ENCODE measurements at places on chromosomes 12 and 14.

DNA sequence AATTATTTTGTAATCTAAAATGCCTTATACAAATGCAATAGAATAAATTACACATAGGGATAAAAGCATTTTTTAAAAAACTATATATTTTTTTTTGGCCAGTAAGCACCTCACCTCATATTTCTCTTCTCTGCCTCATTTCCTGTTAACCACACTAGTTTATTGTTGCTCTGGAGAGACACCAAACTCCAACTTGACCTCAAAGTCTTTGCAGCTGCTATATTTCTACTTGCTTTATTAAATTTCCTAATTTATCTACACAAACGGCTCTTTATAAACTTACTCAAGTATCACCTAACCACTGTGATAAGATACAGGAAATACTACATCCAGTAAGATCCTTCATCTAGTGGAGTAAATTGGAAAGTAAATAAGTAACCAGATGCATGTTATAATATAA is 622.3 kb downstream of the C12orf50 start:
- H3K27me3 ChIP-seq, result no peaks in the 10 kb centered on the region
- no peak for DNase-seq
- H3K27ac ChIP-seq, result no peak overlapping the region
- no peaks in the 10 kb centered on the region for H3K36me3 ChIP-seq

GRCh38 chr12:113062502-113063395 is 6.2 kb downstream of the DTX1 start:
- H3K4me3 ChIP-seq, result no peak overlapping the region
- DNase-seq, result no peak
- H3K36me3 ChIP-seq, result no peaks in the 10 kb centered on the region
- no peaks in the 10 kb centered on the region for H3K4me1 ChIP-seq
- H3K27ac ChIP-seq, result no peak overlapping the region

GRCh38 chr12:14937689-14938088 is 648 bp downstream of the ERP27 start:
- peaks cover 21% of the 10 kb centered on the region for H3K4me1 ChIP-seq
- H3K4me3 ChIP-seq, result no peak overlapping the region
- no peaks in the 10 kb centered on the region for H3K27me3 ChIP-seq

- peak overlapping the region; percentile 14 for H3K27ac ChIP-seq
- H3K4me1 ChIP-seq, result peaks cover 20% of the 10 kb centered on the region
- H3K36me3 ChIP-seq, result peaks cover 2% of the 10 kb centered on the region
- no peak overlapping the region for H3K4me3 ChIP-seq
- H3K27me3 ChIP-seq, result no peaks in the 10 kb centered on the region
- DNase-seq, result peak; percentile 31
Observed at GRCh38 chr12:46218322-46219095, 50.3 kb downstream of the SLC38A1 start.

GRCh38 chr14:94407906-94408305 is 19.5 kb upstream of the SERPINA1 start:
- H3K36me3 ChIP-seq, result no peaks in the 10 kb centered on the region
- peaks cover 18% of the 10 kb centered on the region for H3K4me1 ChIP-seq
- H3K27ac ChIP-seq, result no peak overlapping the region
- H3K27me3 ChIP-seq, result no peaks in the 10 kb centered on the region

- peaks cover 51% of the 10 kb centered on the region for H3K4me1 ChIP-seq
- no peaks in the 10 kb centered on the region for H3K36me3 ChIP-seq
- peak; percentile 54 for DNase-seq
- H3K27ac ChIP-seq, result peak overlapping the region; percentile 69
Observed at GRCh38 chr12:108689314-108690190, 41.8 kb downstream of the CORO1C start.

DNA sequence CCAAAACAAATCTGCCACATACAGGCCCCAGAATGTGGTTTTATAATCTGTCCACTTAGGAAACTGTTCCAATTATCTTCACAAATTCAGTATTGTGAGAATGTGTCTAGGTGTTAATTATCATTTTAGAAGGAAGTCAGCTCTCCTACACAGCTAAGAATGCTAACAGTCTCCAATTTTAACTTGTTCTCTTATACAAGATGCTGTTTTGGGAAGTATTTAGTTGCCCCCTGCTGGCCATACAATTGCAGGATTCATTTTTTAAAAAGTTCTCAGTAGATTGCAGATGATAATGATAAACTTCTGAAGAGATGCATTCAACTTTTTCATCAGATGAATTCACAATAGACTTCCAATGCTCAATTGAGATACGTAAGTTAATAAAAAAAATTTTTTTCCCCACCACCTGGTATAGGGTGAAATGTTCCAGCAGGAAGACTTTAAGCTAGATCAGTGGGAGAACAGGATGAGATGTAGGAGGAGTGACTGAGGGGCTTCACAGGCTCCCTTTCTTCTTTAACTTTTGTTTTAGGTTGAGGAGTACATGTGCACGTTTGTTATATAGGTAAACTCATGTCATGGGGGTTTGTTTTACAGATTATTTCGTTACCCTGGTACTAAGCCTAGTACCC is 27.3 kb upstream of the OSBPL8 start:
- no peak overlapping the region for H3K4me3 ChIP-seq
- H3K36me3 ChIP-seq, result no peaks in the 10 kb centered on the region
- H3K27me3 ChIP-seq, result no peaks in the 10 kb centered on the region
- H3K4me1 ChIP-seq, result 0 out of 2 replicates have a peak, but pooled peaks cover 4% of the 10 kb centered on the region
- H3K27ac ChIP-seq, result no peak overlapping the region

DNA sequence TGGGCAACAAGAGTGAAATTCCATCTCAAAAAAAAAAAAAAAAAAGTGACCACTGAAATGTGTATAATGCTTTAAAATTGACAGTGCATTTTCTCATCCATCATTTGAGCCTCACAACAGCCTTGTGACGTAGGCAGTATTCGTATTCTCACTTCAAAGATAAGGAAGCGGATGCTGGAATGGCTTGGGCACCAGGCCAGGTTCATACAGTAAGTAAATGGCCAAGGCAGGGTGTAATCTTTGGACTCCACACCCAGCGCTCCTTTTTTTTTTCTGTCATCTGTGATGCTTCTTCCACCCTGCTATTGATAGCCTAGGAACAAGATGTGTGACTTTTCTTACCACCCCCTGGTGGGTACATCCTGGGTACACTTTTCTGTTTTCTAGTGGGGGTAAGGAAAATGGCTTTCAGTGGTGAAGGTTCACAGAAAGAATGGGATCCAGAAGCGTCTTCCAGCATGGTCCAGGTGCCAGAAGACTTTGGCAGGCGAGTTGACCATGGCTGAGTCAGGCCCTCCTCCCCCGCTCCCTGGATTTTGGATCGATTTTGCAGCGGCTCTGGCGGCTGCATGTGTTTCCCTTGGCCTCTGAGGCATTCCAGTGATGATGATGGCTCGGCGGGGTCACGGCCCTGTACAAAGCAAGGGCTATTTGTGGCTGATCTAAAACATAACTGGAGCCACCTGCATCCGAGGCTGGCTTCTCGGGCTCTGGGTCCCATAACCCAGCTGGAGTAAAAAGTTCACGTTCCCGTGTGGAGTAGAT is 110.6 kb downstream of the CACNA1C start:
- H3K36me3 ChIP-seq, result no peaks in the 10 kb centered on the region
- H3K4me3 ChIP-seq, result no peak overlapping the region
- H3K27ac ChIP-seq, result no peak overlapping the region
- H3K27me3 ChIP-seq, result no peaks in the 10 kb centered on the region
- no peak for DNase-seq

- H3K27ac ChIP-seq, result no peak overlapping the region
- H3K27me3 ChIP-seq, result no peaks in the 10 kb centered on the region
- no peaks in the 10 kb centered on the region for H3K4me1 ChIP-seq
- no peak for DNase-seq
- H3K36me3 ChIP-seq, result no peaks in the 10 kb centered on the region
Observed at GRCh38 chr12:66272650-66273049, 29.6 kb upstream of the HELB start.

DNA sequence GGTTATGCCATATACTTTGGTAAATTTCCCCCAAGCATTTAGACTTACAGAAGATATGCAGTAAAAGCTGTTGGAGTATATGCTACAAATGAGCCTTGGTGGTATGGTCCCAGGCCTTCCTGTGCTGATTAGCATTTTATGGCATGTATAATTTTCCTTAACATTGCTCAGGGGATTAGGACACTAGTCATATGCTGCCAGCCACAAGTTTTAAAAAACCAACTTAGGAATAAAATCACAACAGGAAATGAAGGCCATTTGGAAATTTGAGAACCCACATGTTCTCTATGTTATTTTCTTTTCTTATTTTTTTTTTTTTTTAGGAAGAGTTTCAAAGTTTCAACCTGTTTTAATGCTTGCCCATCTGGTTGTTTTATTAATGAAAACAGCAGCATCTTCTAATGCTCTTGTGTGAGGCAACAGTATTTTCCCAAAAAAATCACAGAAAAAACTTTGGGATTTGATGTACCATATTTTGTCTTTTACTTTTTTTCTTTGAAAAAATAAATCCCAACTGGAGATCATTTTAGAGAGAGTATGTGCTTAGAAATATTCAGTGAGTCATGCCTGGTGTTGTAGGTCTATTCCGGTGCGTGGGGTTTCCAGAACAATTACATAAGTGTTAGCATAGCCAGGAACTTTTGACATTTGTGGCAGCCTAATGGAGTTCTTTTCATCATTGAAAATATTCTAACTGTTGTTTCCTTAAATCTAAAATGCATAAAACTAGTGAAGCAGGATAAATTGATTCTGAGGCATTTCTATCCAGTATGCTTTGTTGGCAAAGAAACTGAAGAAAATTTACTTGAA is 21.7 kb upstream of the DUSP6 start:
- no peaks in the 10 kb centered on the region for H3K27me3 ChIP-seq
- H3K27ac ChIP-seq, result no peak overlapping the region
- no peaks in the 10 kb centered on the region for H3K36me3 ChIP-seq
- no peak overlapping the region for H3K4me3 ChIP-seq
- no peak for DNase-seq
- peaks cover 92% of the 10 kb centered on the region for H3K4me1 ChIP-seq

- H3K4me3 ChIP-seq, result no peak overlapping the region
- peak overlapping the region; percentile 11 for H3K27ac ChIP-seq
- H3K4me1 ChIP-seq, result peaks cover 16% of the 10 kb centered on the region
- H3K27me3 ChIP-seq, result no peaks in the 10 kb centered on the region
Observed at GRCh38 chr12:32569259-32569658, 109.8 kb upstream of the DNM1L start.

DNA sequence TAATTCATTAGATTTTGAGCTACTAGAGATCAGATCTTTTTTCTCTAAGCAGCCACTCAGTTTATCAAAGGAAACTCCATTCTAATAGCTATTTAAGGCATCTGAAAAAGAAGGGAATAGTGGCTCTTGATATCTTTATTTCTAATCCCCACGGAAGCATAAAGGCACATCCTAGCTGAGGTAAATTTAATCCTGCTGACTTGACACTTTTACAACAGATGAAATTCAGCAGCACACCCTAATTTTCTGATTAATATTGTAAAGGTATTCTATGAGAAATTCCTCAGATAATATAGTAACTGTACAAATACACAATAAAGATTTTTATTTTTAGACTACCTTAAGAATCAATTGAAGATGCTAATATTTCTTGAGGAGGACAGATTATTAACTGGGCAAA is 916.4 kb downstream of the TMTC2 start:
- H3K27ac ChIP-seq, result no peak overlapping the region
- H3K4me3 ChIP-seq, result no peak overlapping the region
- no peak for DNase-seq

GRCh38 chr12:94874518-94875302 is 128.8 kb downstream of the NDUFA12 start:
- no peaks in the 10 kb centered on the region for H3K36me3 ChIP-seq
- no peak overlapping the region for H3K27ac ChIP-seq
- DNase-seq, result no peak
- H3K4me3 ChIP-seq, result no peak overlapping the region
- peaks cover 3% of the 10 kb centered on the region for H3K27me3 ChIP-seq

- H3K27ac ChIP-seq, result peak overlapping the region; percentile 92
- DNase-seq, result no peak
- H3K36me3 ChIP-seq, result no peaks in the 10 kb centered on the region
- no peaks in the 10 kb centered on the region for H3K27me3 ChIP-seq
Observed at GRCh38 chr12:12724421-12725085, 7.4 kb downstream of the CDKN1B start.

DNA sequence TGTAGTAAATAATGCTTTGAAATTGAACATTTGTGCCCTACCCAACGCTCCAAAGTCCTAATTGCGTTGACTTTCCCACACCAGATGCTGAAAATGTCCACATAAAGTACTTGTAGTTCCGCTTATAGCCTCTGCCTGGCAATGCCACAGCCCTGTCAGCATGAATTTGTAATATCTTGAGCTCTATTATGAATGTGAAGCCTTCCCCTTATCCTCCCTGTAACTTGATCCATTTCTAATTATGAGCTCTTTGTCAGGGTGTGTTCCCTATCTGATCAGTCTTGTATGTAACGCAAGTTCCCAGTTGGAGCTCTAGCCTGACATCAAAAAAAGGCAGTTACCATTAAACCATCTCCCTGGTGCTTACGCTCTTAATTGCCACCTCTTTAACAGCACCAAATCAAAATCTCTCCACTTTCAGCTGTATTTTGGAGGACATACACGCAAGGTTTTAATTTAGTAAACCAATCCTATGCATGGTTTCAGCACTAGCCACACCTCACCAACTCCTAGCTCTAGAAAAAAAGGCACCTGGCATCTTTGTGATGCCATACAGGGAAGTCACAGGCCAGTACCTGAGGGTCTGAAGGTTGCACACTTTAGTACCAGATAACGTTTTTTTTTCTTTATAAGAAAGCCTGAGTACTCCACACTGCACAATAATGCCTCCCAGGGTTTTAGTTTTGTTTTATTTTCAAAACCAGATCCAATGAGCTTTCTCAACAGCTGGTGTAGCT is 69.3 kb downstream of the EEA1 start:
- DNase-seq, result no peak
- no peak overlapping the region for H3K4me3 ChIP-seq
- H3K27ac ChIP-seq, result no peak overlapping the region
- H3K36me3 ChIP-seq, result no peaks in the 10 kb centered on the region
- peaks cover 12% of the 10 kb centered on the region for H3K4me1 ChIP-seq

DNA sequence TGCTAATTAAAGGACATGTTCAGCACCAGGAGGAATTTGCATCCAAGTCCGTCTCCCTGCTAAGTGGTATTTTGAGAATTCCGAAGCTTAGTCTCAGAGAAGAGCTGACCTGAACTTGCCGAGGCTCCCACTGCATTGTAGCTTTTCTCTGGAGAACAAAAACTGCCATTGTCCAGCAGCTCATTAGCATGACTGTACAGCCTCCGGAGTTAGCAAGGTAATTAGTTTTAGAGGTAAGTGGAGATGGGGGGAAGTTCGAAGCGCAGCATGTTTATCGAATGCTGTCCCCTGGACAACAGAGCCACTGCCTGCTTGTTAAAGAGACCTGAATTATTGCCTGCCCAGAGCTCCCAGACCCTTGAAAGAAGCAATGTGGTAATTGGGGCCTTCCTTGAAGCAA is 160.3 kb upstream of the PELI2 start:
- no peak for DNase-seq
- no peak overlapping the region for H3K4me3 ChIP-seq
- no peaks in the 10 kb centered on the region for H3K36me3 ChIP-seq
- no peaks in the 10 kb centered on the region for H3K27me3 ChIP-seq
- H3K4me1 ChIP-seq, result no peaks in the 10 kb centered on the region
- H3K27ac ChIP-seq, result no peak overlapping the region

GRCh38 chr12:128298091-128298748 is 31.2 kb downstream of the TMEM132C start:
- no peaks in the 10 kb centered on the region for H3K27me3 ChIP-seq
- H3K4me1 ChIP-seq, result no peaks in the 10 kb centered on the region
